ENCODE measurements at places on chromosomes 6 and 20. TPM values are rescaled to one million over a fixed set of nuclear protein-coding genes. Genes with fewer than 3 reads are reported as not detected.
A peak's percentile ranks its signal among the peaks of the same experiment; 100 is the strongest.

SLC26A8 gene
- total RNA-seq, result 0.33 TPM

C20orf202 gene
- total RNA-seq, result 0.18 TPM

SYCP2 gene
- total RNA-seq, result 2.3 TPM

C6orf141 gene
- total RNA-seq, result 0.89 TPM

GRCh38 chr20:25549843-25550477 is 35.4 kb downstream of the NINL start:
- peak overlapping the region; percentile 58 for H3K4me3 ChIP-seq
- H3K27me3 ChIP-seq, result no peaks in the 10 kb centered on the region
- H3K4me1 ChIP-seq, result peaks cover 57% of the 10 kb centered on the region
- no peaks in the 10 kb centered on the region for H3K36me3 ChIP-seq

- no peak overlapping the region for H3K4me3 ChIP-seq
- peaks cover 12% of the 10 kb centered on the region for H3K4me1 ChIP-seq
- H3K27ac ChIP-seq, result no peak overlapping the region
- DNase-seq, result no peak
- no peaks in the 10 kb centered on the region for H3K27me3 ChIP-seq
These were observed 161.0 kb downstream of the ASCC3 start for GRCh38 chr6:100719883-100720682.
